ENCODE measurements at places on chromosomes 1 and 21.

- DNase-seq: no peak
Measured at GRCh38 chr1:83043244-83043643, 955.7 kb downstream of the TTLL7 start.

GRCh38 chr1:180486092-180486491 lies 16.3 kb downstream of the ACBD6 start:
- DNase-seq: no peak

DNA sequence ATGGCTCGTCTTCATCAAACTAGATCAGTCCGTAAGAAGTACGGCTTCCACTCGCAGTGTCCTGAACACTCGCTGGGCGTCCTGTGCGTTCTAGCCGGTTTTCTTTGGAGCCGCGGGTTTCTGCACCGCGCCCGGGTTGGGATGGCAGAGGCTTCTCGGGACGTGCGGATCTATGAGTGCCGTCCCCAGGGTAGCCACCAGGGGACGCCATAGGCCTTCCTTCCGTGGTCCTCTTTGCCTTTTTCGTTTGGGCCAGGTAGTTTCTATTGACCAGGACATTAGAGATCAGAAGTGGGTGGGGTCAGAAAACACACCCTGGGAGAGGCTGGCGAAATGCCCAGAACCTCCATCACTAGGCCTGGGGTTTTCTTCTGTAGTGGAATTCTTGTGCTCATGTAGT lies 273.8 kb downstream of the FAM72C start:
- DNase-seq: no peak

GRCh38 chr1:230091473-230092231 lies 24.6 kb downstream of the GALNT2 start:
- no peak for DNase-seq

DNA sequence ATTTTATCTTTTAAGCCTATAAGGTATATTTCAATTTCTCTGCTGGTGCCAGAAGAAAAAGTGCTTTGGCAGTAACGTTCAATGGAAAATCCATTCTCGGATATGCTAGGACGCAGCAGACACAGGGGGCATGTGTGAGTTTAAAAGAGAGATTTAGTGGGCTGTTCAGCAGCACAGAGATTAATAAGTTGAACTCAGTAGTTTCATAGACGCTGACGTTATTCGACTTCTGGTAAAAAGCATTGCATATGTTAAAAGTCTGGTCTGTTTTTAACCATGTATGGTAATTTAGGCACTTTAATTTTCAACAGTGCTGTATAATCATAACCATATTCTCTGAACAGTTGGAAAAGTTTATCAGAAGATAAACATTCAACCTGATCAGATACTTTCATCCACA lies 99.6 kb downstream of the ATP6V1G3 start:
- DNase-seq: no peak

- DNase-seq: no peak
Measured at GRCh38 chr1:21775550-21775914, 7.4 kb downstream of the USP48 start.

DNA sequence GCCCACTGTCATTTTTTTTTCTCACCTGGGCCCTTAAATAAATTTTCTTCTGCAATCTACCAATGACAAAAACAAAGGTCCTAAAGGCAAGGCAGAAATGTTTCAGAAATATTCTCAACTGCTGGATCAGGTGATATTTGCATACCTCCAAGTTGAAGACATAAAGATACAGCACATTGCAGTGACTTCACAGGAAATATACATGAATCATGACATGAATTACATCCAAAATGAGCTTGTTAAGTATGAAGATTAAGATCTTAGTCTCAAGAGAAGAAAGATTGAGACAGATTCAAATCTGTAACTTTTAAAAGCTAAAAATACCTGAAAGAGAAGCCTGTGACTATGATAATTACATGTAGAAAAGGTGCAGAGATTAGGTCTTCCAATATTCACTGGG lies 207.8 kb downstream of the SIPA1L2 start:
- no peak for DNase-seq

- DNase-seq: no peak
Measured at GRCh38 chr1:15152318-15153183, 996 bp upstream of the TMEM51 start.

- DNase-seq: no peak
Measured at GRCh38 chr21:32330784-32331311, 32.2 kb downstream of the MRAP start.

Measured in activated T-helper 1 cell treated with anti-CD3 and anti-CD28 coated beads, Interleukin-2, amount 50 U/mL, for 16 hours (primary cell).